ENCODE measurements at places on chromosomes 7 and 10.

GRCh38 chr10:22171131-22171530 lies 46.7 kb downstream of the EBLN1 start:
- DNase-seq, result no peak

DNA sequence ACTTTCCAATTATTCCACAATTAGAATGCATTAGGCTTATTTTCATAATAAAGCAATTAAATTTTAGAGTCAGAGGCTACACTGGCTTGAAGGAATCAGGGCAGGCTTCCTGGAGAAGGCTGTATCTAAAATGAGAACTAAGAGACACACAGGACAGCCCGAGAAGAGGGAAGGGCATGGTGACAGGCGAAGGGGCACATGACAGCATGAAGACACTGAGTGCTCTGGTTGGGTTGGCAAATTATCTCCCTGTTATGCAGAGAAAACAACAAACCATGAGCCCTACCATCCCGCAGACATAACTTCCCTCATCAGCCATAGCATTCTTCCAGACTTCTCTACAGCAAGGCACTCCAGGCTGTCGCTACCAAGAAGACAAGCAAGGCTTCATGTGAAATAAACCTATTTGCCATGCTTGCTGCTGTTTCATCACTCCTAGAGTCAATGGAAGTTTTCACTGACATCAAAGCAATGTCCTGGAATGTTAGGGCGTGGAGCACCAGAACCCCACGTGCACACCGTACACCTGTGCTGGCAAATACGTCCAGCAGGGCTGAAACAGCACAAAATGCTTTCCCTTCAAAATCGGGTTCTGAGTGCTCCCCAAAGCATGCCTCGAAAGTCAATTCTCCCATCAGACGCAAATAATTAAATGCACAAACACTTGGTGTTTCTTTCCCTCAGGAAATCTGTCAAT lies 21.3 kb downstream of the VOPP1 start:
- DNase-seq, result no peak

DNA sequence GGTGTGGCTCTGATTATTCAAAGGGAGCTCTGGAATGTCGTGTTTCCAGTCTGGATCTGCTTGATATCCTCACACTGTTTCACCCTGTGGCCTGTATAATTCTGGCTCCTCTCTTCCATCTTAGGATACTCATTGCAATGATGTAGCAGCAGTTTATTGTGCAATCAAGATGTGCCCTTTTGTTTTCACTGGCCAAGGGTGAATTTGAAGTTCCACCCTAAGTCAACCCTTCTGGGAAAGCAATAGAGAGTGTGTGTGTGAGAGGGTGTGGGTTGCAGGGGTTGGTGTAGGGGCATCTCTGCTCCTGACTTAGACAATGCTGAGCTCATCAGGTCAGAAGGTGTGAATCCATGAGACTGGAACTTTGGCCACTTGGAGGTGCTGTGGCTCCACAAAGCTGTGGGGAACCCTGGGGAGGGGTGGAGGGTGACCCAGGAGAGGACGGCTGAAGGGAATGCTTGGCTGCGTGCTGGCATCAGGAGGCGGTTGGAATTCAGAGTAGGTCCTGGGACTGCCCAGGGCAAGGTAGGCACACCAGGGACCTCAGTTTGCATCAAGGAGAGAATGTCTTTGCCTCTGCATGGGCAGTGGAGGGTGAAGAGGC lies 118.0 kb upstream of the PRSS58 start:
- DNase-seq, result no peak

GRCh38 chr10:34320265-34320664 lies 494.8 kb downstream of the PARD3 start:
- no peak for DNase-seq

DNA sequence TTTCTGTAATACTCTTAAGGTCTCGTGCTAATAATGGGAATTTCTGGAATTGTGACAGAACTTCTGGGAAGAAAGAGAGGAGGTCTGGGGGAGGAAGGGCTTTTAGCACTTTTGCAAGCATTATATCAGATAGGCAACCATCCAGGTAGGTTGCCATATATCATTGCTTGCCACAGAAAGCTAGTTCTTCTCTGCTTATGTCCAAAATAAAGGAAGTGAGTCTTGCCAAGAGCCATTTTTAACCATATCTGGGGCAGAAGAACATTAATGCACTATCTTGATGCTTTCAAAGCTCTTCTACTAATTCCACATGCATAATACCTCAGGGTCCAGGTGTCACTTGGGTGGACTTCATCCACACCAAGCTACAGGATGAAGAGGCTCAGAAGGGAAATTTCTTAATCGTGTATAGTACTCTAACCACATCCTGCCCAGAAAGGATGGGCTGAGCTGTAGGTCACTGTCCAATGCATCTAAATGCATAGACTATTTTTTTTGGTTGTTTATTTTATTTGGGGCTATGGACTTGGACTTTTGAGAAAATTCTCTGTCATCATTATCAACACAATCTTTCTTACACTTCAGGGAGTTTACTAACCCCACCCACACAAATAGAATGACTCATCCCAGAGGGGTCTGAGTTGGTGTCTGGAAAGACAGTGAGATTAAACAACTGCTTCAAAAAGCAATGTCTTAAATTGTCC lies 68.9 kb upstream of the ADO start:
- peak; percentile 51 for DNase-seq

- no peak for DNase-seq
Observed at GRCh38 chr7:135828604-135829003, 80.0 kb upstream of the FAM180A start.

- no peak for DNase-seq
Observed at GRCh38 chr7:23458044-23458443, 12.2 kb downstream of the IGF2BP3 start.

GRCh38 chr7:14196555-14196954 lies 207.1 kb upstream of the ETV1 start:
- no peak for DNase-seq

GRCh38 chr10:113165673-113166072 lies 215.6 kb downstream of the TCF7L2 start:
- no peak for DNase-seq

- no peak for DNase-seq
Observed at GRCh38 chr10:18563003-18563726, 88.2 kb downstream of the NSUN6 start.

DNA sequence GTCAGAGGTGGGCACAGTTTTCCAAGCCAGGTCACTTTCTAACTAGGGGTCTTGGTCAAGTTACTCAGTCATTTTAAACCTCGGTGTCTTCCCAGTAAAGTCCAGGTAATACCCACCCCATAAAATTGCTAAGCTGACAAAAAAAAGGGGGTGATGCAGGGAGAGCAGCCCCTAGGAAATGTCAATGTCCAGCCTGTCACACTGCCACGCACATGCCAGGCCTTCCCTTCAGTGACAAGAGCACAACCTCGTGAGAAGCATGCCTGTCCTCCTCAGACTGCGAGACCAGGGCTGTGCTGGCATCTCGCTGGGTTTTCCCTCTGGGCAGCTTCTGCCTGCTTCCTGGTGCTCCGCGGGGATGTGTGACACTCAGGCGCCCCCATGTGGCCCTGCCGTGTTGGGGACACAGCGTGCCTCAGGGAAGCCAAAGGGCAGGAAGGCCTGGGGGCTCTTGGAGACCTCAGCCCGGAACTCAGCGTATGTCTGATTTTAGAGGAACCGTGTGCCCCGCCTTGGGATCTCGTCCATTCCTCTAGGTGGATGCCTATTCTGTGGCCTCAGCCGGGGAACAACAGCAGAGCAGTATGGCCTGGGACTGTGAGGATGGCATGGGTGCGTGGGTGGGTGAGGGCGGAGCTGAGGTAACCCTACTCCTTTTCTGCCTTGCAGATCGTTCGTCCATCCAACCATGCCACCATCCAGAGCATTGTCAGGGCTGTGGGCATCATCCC lies 10.2 kb upstream of the GDF2 start:
- DNase-seq, result peak; percentile 52

GRCh38 chr10:26977635-26978034 lies 116.9 kb upstream of the ABI1 start:
- no peak for DNase-seq

- no peak for DNase-seq
Observed at GRCh38 chr7:12941512-12941911, 254.1 kb downstream of the ARL4A start.

GRCh38 chr10:48550977-48551376 lies 53.9 kb downstream of the ARHGAP22 start:
- DNase-seq, result no peak
